Liver (tissue), 10 donors: ENCODE measurements at places on chromosomes 1 and 21.

DNA sequence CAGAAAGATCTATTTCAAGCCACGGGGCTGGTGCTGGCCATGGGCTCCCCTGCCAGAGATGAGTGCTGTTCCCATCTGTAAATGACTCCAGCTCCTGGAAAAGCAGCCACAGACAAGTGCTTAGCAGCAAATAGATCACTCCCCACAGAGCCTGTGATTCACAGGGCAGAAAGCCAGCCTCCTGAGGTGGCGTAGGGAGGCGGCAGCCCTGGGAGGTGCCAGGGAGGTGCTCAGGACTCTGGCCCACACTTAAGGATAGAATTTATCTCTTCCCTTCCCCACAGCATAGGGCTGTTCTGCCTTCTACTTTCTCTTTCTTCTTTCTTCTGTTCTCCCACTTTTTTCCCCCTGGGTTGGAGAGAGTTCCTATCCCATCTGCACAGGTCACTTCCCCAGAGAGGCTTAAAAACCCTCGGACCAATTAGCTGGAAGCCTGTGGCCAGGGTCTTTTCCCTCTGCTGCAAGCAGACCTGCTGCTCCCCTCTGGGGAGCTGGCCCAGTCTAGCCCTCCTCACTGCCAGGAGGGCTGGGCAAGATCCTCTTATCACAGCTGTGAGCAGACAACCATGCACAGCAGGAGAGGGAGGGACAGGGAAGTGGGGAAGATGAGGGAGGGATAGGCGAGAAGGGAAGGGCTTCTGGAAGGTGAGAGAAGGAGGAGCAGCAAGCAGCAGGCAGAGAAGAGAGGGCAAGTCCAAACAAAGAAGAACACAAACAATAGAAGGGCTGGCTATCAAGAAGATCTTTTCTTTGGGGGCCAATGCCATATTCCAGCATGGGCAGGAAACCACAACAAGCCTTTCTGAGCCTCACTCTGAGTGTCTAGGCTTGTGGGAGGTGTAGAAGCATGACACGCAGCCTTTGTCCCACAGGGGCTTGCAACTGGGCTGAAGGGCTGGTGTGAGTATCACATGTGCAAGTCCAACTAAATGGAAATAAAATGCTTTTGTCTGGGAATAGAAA is 41.0 kb downstream of the KCND3 start:
- DNase-seq = no peak

DNA sequence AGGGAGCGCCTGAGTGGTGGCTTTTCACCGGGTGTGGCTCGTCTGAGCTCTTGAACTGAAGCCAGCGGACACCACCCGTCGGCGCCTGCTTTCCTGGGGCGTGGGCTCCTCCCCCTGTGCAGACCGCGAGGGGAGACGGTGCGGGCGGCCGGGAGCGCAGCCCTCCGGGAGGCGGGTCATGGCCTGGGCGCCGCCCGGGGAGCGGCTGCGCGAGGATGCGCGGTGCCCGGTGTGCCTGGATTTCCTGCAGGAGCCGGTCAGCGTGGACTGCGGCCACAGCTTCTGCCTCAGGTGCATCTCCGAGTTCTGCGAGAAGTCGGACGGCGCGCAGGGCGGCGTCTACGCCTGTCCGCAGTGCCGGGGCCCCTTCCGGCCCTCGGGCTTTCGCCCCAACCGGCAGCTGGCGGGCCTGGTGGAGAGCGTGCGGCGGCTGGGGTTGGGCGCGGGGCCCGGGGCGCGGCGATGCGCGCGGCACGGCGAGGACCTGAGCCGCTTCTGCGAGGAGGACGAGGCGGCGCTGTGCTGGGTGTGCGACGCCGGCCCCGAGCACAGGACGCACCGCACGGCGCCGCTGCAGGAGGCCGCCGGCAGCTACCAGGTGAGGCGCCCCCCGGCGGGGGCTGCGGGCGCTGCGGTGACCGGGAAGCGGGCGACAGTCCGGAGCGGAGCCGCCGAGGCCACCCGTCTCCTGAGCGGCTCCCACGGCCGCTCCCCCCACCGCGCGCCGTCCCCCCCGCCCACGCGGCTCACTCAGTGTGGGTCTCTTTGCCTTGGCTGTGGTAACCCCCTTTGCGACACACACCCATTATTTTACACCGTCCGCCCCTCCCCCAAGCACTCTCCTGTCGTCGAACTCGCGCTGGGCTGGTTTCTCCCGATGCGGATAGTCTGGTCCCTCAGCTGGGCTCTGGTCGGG is at the start of gene TRIM58:
Gene TRIM58 (plus strand): TSS at position 119 of the 916 bp plus-strand sequence. CDS start 60 bp downstream, at position 179.
- DNase-seq = peak; percentile 87

DNA sequence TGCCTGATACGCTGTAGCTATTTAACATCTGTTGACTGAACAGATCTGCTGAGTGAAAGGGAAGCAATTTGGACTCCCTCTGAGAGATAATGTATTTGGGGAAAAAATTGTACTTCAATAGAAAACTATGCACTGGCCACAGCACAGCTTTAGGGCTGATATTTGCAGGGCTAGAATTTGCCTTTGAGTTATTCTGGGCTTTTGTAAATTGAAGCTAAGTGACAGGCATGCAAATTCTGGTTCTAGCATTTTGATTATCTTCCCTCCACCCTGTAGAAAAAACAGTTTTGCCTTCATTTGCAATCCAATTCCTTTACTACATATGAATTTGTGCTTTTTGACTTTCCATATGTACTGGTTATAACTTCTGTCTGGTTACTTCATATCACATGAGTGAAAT is 7.9 kb downstream of the KYAT3 start:
- no peak for DNase-seq

DNA sequence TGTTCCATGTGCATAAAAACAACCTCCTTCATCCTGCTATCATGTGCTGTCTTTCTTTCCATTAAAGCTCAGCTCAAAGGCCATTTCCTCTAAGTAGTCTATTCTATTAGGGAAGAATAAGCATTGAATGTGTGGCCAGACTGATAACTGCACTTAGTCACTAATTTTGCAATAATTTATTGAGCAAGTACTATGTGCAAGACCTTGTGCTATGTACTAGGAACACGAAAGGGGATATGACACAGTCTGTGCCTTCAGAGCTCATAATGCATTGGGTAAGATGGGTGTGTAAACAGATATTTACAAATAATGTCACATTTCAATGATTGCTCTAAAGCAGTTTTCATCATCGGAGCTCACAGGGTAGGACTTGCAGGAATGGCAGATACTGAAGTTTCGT is 54.2 kb downstream of the NMNAT2 start:
- no peak for DNase-seq

DNA sequence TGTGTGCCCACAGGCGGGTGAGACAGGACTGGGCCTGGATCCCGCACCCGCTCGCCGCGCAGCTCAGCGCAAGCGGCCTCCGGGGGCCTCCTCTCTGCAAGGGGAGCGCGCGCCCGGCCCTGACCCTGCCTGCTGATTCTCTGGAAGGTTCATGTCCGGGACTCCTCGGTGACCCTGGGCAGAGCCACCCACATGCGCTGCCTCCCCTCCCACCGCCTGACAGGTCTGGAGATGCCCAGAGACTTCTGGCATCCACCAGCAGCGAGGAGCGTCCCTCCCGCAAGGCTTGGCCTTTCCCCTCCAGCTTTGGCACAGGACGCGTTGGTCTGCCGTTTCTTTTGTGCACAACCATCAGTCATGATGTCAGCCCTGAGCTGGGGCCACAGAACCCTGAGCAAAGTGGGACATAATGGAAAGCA is 42.0 kb upstream of the COL6A2 start:
- no peak for DNase-seq

DNA sequence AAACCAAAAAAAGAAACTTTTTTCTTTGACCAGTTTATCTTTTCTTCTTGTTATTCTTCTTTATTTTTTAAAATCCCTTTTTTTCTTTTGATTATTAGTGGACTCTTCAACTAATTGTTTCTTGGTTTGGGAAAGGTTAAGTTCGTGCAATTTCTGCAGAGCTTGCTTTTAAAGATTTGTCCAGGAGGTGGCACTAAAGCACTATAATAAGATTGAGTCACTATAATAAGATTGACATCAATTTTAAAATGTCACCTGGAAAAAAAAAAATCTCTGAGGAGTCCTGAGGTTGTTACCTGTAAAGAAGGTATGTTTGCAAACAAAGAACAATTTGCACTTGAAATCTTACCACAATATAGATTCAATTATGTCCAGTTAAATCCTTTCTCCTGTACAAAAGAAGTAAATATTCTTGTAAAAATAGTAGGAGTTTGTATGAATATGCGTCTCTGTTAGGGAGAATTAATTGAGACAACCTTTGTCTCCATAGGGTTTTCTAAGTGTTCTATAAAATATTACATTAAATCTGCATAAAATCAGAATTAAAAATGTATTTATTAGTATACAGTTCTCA is 166.7 kb downstream of the ADGRL4 start:
- DNase-seq = no peak

- no peak for DNase-seq
Observed at GRCh38 chr1:206021626-206022365, 1.9 kb downstream of the CTSE start.

DNA sequence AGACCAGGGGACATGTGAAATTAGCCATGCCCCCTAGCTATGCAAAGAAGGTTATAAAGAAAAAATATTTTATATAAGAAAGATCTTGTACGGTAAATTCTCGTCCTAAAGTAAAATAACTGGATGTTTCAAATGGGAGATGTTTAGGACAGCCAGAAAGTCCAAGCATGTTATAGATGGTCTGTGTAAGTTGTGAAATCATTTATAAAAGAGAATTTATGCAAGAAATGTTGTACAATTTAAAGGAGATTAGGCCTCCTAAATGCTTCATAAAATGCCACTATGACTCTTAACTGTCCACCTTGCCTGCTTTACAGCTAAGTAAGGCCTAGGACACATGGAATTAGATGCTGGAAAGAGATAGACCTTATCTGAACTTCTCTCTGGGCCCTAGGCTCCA is 118.1 kb upstream of the POGK start:
- DNase-seq = no peak

GRCh38 chr1:119091618-119092017 is 48.8 kb downstream of the WARS2 start:
- DNase-seq = no peak

DNA sequence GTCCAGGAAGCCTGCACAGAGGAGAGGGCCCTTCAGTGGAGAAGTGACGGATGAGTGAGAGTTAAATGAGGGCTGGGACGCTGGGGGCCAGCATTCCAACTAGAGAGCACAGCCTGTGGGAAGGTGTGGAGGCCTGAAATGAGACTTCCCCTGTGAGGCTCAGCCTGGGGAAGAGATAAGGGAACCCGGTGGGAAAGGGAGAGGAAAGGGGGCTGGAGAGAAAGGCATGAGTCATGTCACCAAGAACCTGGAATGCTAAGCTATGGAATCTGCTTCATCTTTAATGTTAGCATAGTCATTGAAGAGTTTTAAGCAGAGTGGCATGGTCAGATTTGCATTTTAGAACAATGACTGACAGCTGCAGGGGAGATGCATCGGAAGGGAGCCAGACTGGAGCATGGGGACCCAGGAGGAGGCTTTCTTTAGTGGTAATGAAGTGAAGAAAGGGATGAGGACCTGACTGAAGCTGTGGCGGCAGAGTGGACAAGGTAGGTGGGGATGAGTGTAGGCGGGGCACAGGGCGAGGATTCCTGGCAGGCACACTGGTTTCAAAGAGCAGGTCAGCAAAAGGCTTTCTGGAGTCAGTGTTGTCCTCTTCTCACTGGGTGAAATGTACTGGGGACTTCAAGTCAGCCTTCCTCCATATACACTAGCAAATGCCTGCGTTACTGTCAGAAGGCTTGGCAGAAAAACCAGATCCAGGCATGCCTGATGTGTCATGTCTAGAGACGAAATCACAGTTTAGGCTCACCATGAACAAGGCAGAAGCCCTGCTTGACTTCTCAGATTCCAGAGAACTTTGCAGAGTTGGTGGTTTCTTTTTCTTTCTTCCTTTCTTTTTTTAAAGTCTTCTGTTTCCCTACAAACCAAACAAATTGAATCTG is 8.0 kb downstream of the RGL1 start:
- DNase-seq = no peak

- no peak for DNase-seq
Observed at GRCh38 chr1:204513117-204513716, 3.0 kb upstream of the MDM4 start.

GRCh38 chr1:157154291-157154690 is 16.1 kb upstream of the ETV3 start:
- DNase-seq = no peak

- DNase-seq = no peak
Observed at GRCh38 chr1:37974567-37974966, 15.3 kb downstream of the SF3A3 start.

GRCh38 chr1:71587961-71588360 is 507.1 kb upstream of the ZRANB2 start:
- no peak for DNase-seq

- no peak for DNase-seq
Observed at GRCh38 chr1:4086921-4087320, 186.8 kb upstream of the C1orf174 start.

GRCh38 chr1:155650231-155650757 is 38.3 kb downstream of the YY1AP1 start:
- DNase-seq = no peak

DNA sequence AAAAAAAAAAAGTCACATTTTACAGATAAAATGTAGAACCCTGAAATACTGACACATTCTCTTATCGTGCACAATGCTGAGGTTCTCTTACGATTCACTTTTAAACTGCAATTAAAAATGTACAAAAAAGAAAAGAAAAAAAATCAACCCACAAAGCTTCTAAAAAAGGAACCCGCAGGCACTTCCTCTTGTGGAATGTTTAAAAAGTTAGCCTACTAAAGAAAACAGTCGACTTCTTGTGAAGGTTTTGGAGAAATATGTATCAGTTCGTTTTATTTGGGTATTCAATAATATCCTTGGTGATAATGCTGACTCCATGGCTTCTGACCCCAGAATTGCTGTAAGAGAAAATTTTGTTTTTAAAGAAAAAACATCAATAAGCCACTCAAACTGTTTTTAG is 10.2 kb downstream of the HNRNPU start:
- DNase-seq = no peak

- DNase-seq = no peak
Observed at GRCh38 chr1:223135176-223135942, 7.7 kb downstream of the TLR5 start.

GRCh38 chr21:44930543-44930981 is 9.3 kb upstream of the SLX9 start:
- no peak for DNase-seq

DNA sequence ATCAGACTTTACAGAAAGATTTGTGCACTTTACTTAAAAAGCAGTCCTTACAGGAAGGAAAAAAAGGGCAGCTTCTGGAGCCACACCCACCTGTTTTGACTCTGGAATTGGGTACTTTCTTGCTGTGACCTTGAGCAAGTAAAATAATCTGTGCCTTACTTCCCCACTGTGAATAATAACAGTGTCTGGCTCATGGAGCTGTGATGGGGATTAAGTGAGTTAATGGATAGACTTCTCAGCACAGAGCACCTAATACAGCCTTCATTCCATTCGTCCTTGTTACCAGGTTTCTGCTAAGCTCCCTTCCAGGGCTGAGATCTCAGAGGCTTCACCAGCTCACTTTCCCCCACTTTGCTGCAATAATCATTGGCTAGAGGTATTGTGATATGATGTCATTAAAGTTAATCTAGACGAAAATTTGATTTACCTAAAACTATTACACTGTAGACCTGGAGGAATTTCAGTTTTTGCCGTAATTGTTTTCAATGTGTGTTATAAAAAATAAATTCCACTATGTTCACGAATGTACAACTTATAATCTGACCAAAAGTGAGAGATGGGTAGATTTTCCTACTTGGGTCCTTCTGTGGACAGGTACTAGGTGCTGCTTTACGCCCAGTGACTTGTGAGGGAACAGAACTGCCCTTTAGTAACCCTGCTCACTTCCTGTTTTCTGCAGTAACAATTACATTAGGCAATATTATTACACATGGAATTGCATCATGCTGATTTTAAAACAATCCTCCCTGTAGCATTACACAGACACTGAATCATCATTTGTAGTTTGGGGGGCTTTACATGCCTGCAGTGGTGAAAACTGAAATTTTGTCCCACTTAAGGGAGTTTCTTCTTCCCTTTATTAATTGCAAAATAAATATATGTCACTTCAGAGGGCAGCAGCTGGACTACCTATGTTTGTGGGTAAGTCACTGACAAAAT is 19.7 kb upstream of the ABCG1 start:
- DNase-seq = no peak
